ENCODE measurements at places on chromosomes 3 and 15. TPM values are rescaled to one million over a fixed set of nuclear protein-coding genes. Genes with fewer than 3 reads are reported as not detected.

The EXD1 gene
- not detected for polyA plus RNA-seq

- DNase-seq: no peak
Observed at GRCh38 chr3:72617424-72618024, 230.7 kb downstream of the SHQ1 start.

- DNase-seq: peak; percentile 38
Observed at GRCh38 chr3:194058189-194058571, 77.8 kb upstream of the HES1 start.

DNA sequence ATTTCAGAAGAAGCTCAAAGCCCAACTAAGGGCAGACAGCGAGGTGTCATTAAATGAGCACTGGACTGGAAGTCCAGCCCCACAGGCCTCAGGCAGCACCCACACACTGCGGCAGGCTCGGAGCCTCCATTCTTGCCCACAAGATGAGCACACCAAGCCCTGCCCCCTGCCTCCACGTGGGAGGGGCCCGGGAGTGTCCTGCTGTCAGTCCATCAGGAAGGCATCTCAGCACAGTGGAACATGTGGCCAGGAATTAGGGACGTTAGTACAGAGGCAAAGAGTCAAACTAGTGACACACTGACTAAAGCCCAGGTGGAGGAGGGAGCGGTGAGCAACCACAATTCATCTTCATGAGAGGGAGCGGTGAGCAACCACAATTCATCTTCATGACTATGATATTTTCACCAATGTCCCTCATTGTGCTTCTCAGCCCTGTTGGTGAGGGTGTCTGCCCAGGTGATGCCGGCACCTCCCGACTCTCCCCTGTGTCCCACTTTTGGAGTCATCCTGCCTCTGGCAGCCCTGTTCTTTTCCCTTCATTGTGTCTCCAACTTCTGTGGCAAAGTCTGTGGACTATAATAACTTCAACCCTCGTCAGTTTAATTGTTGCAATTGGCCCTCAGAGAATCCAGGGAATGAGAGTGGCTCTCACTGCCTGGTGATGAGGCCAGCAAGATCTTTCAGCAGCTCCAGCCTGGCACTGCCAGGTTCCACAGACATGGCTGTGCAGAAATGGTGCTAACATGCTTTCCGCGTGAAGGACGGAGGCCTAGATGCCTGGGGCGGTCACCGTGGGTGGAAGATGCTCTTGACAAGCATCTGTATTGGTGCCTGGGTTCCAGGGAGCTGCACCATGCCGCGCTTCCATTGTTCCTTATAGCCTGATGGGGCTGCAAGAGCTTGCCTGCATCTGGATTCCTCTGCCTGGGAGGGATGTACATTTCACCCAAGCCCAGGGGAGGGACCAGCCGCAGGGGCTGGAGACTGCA is 23.1 kb upstream of the SKOR1 start:
- no peak for DNase-seq

GRCh38 chr15:73004462-73004861 is 47.8 kb upstream of the NEO1 start:
- DNase-seq: no peak

All from naive B cell (primary cell).